ENCODE measurements at places on chromosomes 12 and 14. TPM values are rescaled to one million over a fixed set of nuclear protein-coding genes. Genes with fewer than 3 reads are reported as not detected.

DNA sequence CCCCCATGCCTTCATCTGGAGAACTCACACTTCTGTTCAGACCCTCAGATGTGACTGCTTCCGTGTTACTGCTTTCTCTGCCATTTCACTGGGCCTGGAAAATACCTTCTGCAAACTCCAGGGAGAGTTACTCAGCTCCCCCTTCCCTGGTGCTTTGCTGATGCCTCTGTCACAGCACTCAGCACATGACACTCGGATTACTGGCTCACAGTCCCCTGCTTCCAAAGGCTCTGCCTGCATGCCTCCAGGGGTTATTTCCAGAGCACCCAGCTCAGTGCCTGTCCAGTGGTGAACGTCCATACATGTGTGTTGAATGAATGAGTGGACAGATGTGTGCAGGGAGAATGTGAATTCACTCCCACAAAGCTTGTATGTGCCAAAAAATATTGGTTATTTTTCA is 237.2 kb upstream of the FKBP4 start:
- no peak for DNase-seq

Gene SLC39A2
- not detected for total RNA-seq

Gene NPAS3
- total RNA-seq = not detected

DNA sequence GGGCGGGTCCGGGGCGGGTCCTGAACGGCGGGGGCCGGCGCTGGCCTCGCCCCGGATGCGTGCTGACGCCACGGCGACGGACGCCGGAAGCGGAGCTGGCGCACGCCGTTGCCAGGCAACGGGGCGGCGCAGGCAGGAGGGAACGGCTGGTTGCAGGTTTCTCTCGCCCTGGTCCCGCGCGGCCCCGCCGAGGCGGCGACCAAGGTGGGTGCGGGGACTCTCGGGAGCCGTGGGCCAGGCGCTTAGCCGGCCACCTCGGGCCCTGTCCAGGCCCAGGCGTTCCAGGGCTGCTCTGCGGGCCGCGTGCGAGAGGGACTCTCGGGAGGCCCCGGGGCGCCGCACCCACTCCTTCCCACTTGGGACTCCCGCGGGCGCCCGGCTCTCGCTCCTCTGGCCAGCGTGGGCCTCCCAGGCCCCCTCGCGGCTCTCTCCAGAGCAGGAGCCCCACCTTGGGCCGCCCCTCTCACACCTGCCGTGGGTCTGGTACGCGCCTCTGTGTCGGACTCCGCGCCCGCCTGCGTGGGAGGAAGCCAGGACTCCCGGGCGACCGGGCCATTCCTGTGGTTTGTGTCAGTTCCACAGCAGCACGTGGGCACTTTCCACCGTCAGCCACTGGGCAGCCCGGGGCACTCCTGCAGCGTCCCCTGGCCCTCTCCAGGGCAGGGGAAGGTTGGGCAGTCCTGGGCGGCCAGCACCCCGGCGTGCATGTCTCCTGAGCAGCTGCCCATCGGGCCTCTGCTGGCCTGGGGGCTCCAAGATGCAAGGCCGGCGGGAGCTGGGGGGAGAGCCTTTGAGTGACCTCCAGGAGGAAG is at the start of gene CLBA1:
Gene CLBA1, plus strand, starts transcription at position 114 of the 812 bp plus-strand sequence. Its CDS starts 644 bp downstream, at position 758.
- peak; percentile 84 for DNase-seq

Gene IL26
- not detected for total RNA-seq

- DNase-seq = no peak
These were observed 24.4 kb upstream of the MGST1 start for GRCh38 chr12:16323010-16323409.

Gene RD3L
- total RNA-seq = not detected

- no peak for DNase-seq
These were observed 25.2 kb downstream of the SLC25A47 start for GRCh38 chr14:100348253-100348729.

DNA sequence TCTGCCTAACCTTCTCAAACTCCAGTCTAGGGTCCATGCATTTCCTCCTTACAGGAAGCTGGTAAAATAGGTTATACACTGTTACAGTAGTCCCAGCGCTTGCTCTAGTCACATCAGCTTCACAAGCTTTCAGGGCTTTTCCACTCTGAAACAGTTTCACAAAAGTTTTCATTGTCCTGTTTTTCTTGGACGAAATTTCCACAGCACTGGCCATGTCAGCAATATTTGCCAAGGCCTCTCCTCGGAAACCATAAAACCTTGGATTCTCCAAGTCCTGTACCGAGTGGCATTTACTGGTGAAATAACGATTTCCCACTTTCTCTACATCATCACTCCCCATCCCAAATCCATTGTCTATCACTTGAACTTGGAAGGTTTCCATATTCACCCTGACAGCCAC is 2.1 kb downstream of the MLH3 start:
- DNase-seq = no peak

DNA sequence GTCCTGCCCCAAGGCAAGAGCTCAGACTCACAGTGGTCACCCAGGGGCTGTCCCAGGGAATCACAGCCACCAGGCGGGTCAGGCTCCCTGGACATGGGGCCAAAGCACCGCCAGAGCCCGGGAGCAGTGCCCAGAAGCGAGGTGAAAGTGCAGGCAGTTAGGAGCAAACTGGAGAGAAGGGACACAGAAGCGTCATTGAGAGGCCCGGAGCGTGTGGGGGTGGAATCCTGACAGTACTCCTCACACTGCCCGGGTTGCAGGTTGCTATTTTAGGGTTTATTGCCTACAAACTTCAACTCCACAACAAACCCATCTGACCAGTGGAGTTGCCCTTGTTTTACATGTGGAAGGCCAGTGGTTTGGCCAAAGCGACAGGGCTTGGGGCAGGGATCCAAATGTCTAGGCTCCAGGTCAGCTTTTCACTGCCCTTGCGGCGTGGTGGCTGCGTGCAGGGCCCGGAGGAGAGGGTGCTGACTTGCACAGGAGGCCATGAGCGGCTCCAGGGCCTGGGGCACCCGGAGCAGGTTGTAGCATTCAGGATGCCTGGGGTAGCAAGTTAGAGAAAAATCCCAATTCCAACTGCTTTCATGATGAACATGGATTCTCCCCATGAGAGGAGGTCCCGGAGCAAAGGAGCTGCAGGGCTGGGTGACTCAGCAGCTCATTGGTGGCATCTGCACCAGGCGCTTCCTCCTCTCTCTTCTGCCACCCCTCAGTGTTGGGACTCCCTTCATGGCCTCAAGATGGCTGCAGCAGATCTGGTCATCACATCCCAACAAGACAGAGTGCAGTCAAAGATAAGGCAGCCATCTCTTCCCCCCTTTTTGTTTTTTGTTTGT is 112.3 kb upstream of the NCOR2 start:
- DNase-seq = peak; percentile 62

DNA sequence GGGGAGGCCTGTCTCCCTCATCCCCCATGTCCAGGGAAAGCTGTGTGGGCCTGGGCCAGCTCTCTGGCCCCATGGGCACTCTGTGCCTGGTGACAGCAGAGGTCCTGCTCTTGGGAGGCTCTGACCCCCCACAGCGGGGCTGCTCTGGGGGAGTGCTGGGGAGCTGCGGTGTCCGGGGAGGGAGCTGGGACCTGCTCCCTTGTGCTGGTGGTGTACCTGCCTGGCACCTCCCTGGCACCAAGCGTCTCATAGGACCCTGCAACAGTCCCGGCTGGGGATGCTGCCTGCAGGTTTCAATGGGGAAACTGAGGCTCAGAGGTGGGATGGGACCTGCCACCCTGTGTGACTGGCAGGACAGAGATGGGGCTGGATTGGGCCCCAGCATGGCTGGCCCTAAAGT is 111.3 kb downstream of the KIF26A start:
- no peak for DNase-seq

Gene VRK1
- total RNA-seq = 13.3 TPM

DNA sequence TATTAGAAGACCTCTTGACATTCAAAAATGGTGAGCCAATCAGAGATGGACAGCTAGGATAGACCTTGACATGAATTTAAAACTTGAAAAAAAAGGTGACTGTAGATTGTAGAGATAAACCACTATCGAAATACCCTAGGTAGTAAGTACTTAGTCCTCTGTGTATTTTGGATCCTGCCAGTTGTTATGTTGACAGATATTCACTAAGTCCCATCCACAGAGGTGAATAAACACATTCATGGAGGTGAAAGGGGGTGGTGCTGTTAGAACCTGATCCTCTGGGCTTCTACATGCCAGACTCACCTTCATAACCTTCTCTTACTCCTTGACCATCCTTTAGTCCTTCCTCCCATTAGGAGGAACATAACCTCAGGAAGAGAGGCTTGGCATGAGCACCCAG is 72.3 kb downstream of the OTX2 start:
- no peak for DNase-seq

DNA sequence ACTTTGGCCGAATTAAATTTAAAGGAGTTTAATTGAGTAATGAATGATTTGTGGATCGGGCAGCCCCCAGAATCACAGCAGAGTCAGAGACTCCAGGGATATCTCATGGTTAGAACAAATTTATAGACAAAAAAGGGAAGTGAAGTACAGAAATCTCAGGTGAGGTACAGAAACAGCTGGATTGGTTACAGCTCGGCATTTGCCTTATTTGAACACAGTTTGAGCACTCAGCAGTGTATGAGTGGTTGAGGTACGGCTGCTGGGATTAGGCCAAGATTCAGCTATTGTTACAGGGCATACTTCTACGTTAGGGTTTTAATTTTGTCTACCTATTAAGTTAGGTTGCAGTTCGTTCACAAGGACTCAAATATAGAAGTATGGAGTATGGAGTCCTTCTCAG is 23.3 kb downstream of the CCDC38 start:
- no peak for DNase-seq

GRCh38 chr12:7934091-7934888 is 1.7 kb downstream of the SLC2A3 start:
- DNase-seq = no peak

DNA sequence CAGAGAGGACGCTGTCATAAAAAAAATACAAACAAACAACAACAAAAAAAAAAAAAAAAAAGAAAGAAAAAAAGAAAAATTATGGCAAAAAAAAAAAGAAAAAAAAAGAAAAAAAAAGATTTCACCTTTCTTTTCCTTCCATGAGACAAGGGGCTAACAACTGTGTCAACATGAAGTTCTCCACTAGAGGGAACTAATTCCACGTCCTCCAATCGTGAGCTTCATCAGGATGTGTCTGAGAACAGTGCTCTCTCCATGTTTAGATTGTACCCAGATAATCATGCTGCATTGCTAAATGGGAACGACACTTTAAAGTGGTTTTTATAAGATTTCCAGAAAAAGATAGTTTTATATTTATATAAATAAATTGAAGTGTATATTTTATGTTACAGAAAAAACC is 96.2 kb upstream of the PTPRB start:
- peak; percentile 88 for DNase-seq

- no peak for DNase-seq
These were observed 9.2 kb downstream of the TUNAR start for GRCh38 chr14:95885866-95886265.

DNA sequence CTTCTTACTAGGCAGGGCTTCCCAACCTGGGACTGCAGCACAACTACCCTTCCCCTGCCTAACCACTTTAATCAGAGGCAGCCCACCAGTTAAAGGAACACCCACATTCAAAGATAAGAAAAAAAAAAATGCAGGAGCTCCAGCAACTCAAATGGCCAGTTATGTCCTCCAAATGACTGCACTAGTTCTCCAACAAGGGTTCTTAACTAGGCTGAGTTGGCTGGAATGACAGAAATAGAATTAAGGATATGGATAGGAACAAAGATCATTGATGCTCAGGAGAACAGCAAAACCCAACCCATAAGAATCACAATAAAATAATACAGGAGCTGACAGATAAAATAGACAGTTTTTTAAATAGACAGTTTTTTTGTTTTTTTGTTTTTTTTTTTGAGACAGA is 154.2 kb downstream of the PLCZ1 start:
- no peak for DNase-seq

Gene C12orf43
- total RNA-seq = 18.9 TPM

- no peak for DNase-seq
These were observed 9.2 kb downstream of the NID2 start for GRCh38 chr14:52059649-52060048.

Gene CLEC1B
- not detected for total RNA-seq

GRCh38 chr12:15717940-15718567 is 71.1 kb downstream of the EPS8 start:
- DNase-seq = peak; percentile 31

DNA sequence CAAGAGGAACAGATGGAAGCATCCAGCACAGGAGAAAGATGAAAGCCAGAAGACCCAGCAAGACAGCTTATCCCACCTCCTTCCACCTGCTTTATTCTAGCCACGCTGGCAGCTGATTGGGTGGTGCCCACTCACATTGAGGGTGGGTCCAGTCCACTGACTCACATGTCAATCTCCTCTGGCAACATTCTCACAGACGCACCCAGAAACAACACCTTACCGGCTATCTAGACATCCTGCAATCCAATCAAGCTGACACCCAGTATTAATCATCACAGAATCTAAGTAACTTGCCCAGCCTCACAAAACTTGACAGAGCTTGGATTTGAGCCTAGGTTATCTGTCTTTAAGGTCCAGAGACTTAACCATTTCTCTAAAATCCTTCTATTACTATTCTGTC is 208.9 kb downstream of the PAH start:
- DNase-seq = no peak

- no peak for DNase-seq
These were observed 194.4 kb downstream of the EMP1 start for GRCh38 chr12:13390918-13391317.

DNA sequence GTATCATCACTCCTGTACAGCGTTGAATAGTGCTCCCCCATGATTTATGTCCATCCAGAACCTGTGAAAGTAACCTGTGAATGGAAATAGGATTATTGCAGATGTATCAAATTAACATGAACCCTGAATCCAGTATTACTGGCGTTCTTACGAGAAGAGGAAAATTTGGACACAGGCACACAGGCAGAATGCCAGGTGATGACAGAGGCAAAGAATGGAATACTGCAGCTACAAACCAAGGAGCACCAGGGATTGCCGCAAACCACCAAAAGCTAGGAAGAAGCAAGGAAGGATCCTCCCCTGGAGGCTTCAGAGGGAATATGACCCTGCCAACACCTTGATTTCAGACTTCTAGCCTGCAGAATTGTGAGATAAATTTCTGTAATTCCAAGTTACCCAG is 113.5 kb upstream of the EGLN3 start:
- DNase-seq = no peak

Gene IFT81
- total RNA-seq = 5.8 TPM

GRCh38 chr14:55245657-55246268 is 25.5 kb upstream of the FBXO34 start:
- peak; percentile 33 for DNase-seq

Gene DEGS2
- 94.2 TPM for total RNA-seq

Gene APOF
- total RNA-seq = not detected

GRCh38 chr12:89016970-89017778 is 335.1 kb downstream of the DUSP6 start:
- peak; percentile 89 for DNase-seq

DNA sequence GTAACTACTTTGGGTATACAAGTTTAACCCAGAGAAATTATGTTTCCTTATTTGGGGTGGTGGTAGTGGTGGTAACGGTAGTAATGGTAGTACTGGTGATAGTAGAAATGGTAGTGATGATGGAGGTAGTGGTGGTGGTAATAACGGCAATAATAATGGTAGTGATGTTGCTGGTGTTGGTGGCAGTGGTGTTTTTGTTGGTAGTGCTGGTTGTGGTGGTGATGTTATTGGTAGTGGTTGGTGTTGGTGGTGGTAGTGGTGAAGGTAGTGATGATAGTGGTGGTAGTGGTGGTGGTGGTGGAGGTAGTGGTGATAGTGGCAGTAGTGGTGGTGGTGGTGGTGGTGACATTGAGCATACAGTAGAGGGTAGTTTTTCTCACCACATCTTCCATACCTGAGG is 95.6 kb downstream of the TMEM30B start:
- no peak for DNase-seq

Gene POU6F1
- total RNA-seq = 0.05 TPM

All from HT-29 (cell line).